ENCODE measurements at places on chromosomes 1 and 21.

DNA sequence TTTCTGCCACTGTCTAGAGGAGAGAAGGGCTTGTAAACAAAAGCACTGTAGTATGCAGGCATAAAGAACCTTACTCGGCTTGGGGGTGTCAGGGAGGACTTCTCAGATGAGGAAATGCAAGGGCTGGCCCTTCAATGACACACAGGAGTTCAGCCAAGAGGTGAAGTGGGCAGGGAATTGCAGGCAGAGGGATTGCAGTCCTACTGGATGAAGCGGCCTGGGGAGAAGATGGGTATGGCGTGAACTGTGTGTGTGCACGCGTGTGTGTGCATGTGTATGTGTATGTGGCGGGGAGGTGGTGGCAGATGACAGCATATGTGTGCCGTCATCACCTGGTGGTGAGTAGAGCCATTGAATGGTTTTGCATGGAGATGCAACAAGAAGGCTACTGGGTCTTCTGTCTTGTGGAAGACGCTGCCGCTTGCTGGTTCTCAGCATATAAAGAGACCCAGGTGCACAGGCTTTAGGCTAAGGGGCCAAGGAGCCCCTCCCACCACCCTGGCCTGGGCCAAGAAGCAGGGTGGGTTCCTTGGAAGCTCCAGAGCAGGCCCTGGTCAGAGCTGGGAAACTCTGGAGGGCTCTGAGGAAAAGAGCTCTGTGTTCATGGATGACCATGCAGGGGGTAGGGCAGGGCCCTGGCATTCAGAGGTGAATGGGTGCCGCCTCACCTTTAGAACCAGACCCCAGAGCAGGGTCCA is 4.1 kb upstream of the EPS8L3 start:
- DNase-seq, result no peak

- no peak for DNase-seq
Measured at GRCh38 chr1:4851385-4852065, 197.1 kb downstream of the AJAP1 start.

DNA sequence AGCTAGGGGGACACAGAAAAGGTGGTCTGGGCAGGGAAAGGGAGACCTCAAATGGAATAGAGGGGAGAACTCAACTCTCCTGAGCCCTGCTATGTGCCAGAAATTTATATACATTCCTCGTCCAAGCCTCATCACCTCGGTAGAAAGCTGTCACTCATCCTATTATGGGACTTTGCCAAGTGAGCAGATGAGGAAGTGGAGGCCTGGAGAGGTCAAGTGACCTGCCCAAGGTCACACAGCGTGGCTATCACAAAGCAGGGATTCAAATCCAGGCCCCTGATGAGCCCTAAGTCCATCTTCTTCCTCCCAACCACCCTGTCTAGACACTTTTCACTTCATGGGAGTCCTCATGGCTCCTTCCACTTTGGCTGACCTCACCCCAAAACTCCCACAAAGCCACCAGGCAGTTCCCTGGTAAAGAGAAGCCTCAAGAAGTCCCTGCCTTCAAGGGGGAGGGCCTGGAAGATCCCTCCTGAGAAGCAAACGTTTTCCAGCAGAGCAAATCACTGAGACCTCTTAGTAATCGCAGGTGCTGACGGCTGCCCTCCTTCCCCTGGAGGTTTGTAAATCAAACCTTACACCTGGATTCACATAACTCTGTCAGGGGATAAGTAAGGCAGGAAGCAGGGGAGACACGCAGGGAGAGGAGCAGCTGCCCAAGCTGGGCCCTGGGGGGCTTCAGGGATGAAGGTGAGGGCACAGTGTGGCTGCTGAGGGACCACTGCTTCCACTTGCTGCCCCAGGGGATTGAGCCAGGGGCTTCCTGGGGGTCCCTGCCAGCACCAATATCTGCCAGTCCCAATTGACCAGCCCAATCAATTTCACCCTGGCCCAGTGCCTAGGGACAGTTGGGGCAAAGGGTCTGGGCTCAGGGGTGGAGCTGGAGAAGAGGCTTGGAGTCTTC is 351.2 kb downstream of the MATN1 start:
- DNase-seq, result no peak

- no peak for DNase-seq
Measured at GRCh38 chr1:35401049-35401448, 132.5 kb downstream of the ZMYM4 start.

GRCh38 chr21:37724201-37724600 is 192.1 kb downstream of the KCNJ6 start:
- DNase-seq, result no peak

GRCh38 chr21:35925497-35925896 is 134.8 kb downstream of the SETD4 start:
- peak; percentile 14 for DNase-seq

- no peak for DNase-seq
Measured at GRCh38 chr1:18936814-18937481, 19.5 kb downstream of the IFFO2 start.

DNA sequence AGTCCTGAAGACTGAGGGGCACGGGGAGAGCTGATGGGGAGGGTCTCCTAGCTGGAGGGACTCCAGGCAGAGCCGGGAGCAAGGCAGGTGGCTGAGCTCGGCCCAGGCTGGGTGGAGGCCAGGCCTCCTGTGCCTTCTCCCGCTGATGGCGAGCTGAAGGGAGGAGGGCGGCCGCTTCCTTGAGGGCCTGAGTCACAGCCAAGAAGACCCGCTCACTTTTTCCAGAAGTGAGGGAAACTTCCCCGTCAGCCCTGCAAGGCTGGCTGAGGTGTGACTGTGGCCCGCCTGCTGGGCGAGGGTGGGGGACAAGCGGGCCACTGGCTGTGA is 1.7 kb upstream of the VWA1 start:
- peak; percentile 81 for DNase-seq

- DNase-seq, result no peak
Measured at GRCh38 chr21:38787461-38788274, 18.1 kb upstream of the ETS2 start.

DNA sequence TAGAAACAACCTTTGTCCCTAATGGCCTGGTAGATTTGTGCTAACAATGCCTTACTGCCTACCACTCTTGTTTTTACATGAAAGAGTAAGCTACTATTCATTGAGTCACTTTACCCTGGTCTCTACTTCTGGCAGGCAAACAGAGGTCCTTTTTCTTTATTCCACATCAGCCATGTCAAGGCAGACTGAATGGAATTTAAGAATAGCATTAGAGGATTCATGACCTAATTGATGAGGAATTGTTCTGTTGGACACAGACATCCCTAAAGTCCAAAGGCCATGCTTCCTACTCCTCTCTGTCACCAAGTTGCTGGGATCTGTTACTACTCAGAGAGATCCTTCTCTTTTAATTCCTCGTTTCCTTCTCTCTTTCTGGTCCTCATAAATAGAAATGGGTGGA is 229.1 kb upstream of the ZP4 start:
- no peak for DNase-seq

GRCh38 chr1:58883888-58884482 is 100.1 kb upstream of the JUN start:
- DNase-seq, result no peak

- DNase-seq, result no peak
Measured at GRCh38 chr1:153474347-153474746, 13.9 kb upstream of the S100A7 start.

DNA sequence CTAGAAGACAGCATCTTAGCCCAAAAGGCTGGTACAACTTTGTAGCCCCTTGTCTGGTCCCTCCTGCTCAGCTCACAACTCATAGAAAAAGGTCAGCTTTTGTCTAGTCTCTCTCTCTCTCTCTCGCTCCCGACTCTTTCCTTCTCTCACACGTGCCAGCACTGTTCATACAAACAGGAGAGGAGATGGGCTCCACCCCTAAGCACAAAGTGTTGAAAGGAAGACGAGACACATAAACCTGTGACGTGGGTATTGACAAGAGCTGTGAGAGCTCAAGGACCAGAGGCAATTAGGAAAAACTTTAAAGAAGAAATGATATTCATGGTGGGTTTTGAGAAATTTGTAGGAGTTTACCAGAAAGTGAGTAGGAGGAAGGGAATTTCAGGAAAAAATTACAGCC is 23.6 kb upstream of the KCNC4 start:
- no peak for DNase-seq

DNA sequence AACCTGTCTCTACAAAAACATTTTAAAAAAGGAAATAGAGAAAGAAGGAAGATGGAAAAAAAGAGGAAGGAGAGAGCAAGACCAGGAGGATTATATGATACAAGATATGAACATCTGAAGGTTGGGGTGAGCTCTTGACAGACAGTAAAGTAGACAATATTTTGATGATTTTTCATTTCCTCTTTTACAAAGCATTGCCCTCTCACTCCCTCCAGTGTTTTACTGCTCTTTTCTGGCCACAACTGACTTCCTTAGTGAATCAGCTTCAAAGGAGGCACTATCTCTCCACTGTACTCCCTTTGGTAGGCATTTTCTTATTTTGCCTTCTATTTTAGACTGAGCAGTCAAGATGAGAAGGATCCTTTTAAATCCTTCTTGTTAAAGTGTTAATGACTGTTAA is 296.7 kb downstream of the KCTD3 start:
- no peak for DNase-seq

DNA sequence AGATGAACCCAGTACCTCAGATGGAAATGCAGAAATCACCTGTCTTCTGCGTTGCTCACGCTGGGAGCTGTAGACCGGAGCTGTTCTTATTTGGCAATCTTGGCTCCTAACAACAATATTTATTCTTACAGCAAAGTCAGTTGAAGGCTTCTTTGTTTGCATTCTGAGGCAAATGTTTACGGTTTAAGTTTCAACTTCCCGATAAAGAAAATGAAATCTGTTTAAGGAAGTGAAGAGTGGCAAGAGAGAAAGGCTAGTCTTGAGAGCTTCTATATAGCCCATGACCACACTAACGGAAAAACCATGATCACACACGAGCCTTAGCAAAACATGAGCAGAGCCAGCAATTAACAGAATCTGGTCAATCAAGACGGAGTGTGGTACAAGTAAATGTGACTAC is 122.6 kb upstream of the ZNHIT6 start:
- no peak for DNase-seq

DNA sequence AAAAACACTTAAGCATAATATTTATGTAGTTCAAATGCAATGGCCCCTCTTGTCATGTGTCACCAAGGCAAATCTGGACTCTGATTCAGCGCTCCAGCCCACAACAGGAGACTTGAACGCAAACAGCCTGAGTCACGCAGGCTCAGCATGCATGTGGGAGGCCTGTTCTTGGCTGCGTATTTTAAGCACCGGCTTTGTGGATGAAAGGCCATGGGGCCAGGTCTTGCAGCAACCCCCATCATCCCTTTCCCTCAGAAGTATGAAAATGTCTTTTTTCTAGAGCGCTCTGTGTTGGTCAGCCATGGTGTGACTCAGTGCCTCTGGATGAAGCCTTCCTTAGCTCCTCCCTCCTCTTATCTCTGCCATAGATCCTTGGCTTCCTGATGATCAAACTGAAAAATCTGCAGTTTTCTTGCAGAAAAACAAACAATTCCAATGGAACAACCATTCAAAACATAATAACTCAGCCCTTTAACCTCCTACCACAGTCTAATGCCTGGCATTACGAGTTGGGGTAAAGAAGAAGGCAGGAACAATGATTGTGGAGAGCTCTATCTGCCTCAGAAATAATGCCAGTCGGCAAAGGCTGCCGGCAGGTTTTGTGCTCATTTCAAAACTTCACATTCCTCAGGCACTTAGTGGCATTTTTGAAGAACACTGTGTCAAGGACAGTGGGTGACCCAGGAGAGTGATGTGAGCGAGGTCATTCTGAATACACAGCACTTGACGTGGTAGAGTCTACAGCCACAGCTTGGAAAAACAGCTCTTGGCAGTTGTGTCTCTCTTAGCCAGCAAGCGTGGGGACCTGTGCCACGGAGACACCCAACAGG is 167.5 kb downstream of the CLIC6 start:
- no peak for DNase-seq

DNA sequence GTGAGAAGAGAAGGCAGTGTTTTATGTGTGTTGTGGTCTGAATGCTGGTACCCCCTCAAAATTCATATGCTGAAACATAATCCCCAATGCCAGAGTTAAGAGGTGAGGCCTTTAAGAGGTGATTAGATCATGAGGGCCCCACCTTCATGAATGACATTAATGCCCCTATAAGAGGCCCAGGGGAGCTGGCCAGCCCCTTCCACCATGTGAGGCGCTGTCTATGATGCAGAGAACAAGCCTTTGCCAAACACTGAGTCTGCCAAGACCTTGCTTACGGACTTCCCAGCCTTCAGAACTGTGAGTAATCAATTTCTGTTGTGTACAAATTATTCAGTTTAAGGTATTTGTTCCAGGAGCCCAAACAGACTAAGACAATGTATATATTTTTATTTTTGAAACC is 20.2 kb downstream of the CAPZB start:
- DNase-seq, result no peak

DNA sequence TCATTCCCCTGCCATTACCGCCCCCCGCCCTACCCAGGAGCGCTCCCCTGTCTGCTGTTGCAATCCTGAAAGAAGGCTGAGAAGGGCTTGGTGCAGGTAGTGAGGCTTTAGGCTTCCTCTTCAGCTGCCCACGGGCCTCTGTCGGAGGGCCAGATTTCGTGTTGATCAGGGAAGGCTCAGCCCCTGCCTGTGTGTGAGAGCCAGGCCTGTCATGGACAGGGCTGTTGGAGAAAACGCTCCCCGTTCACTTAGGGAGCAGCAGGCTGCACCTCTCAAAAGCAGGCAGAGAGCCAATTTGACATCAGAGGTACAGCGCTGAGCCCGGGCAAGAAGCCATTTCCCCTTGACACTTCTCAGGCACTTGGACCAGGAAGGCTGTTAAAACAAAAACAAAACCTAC is 19.0 kb downstream of the TEX35 start:
- DNase-seq, result no peak

- no peak for DNase-seq
Measured at GRCh38 chr1:88063605-88064004, 620.5 kb upstream of the PKN2 start.

DNA sequence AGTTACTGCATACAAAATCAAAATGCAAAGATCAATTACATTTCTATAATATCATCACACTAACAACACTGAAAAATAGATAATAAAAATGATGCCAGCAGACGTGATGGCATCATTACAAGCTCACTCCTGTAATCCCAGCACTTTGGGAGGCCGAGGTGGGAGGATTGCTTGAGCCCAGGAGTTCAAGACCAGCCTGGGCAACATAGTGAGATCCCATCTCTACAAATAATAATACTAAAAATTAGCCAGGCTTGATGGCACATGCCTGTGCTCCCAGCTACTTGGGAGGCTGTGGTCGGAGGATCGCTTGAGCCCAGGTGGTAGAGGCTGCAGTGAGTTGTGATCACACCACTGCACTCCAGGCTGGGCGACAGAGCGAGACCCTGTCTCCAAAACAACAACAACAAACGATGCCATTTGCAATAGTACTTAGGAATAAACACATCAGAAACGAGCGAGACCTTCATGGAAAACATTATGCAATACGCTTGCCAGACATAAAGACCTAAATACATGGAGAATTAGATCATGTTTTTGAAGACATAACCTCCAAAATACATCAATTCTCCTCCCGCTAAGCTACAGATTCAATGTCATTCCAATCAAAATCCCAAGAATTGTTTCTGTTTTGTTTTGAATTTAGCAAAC is 86.6 kb upstream of the ERRFI1 start:
- no peak for DNase-seq

GRCh38 chr1:90768826-90769225 is 51.7 kb upstream of the BARHL2 start:
- DNase-seq, result no peak

GRCh38 chr1:174995121-174995520 is 4.6 kb upstream of the CACYBP start:
- no peak for DNase-seq

All from activated naive CD8-positive, alpha-beta T cell treated with anti-CD3 and anti-CD28 coated beads for 36 hours (primary cell).